ENCODE measurements at places on chromosomes 2 and 18.

- no peak for DNase-seq
Measured at GRCh38 chr2:126751477-126751876, 95.5 kb downstream of the GYPC start.

GRCh38 chr18:9885170-9886004 lies at the start of gene TXNDC2:
TSS of gene TXNDC2 (plus strand) at chr18:9885973. CDS start at chr18:9886681, 708 bp downstream.
- no peak for DNase-seq

DNA sequence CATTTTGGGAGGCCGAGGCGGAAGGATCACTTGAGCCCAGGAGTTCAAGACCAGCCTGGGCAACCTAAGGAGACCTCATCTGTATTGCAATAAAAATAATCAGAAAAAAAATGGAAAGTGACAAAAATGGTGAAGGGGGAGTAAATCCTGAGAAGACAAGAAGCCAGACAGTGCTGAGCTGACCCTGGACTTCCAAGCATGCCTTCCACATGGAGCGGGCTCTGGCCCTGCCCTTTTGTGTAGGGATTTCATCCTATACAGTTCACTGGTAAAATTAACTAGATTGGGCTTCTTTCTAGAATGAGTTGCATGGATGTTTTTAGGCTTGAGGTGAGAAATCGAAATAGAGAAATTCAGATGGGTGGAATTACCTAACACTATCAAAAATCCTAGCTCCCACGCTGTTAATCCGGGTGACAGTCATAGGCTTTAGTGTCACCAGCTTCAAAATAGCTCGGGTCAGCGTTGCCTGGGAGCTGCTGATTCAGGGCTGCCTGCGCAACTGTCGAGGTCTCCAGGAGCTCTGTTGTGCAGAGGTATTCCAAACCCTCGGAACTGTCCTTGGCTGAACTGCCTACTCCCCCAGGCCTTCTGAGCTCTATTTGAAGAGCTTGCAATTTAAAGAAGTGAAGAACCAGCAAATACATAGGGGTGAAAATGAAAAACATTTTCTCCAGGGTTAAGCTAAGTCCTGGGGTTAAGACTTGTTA lies 21.5 kb upstream of the ZNF532 start:
- DNase-seq, result no peak

GRCh38 chr2:182165202-182165601 lies 179.5 kb downstream of the PPP1R1C start:
- DNase-seq, result no peak

DNA sequence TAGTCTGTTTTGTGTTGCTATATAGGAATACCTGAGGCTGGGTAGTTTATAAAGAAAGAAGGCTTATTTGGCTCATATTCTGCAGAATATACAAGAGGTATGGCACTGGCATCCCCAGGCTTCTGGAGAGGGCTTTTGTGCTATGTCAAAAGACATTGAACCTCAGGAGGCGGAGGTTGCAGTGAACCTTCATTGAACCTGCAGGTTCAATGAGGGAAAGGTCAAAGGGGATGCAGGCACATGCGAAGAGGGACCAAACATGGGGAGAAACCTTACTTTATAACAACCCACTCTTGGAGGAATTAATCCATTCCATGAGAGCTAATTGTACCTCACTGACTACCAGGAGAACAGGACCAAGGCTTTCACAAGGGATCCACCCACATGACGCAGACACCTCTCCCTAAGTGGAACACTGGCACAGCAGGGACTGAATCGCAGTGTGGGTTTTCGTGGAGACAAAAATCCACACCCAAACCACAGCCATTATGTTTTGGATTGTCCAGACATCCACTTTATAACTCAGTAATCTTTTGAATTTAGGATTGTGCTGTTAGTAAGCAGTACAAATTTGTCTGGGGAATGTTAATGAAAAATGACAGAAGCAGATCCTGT lies 4.1 kb upstream of the SERPINB8 start:
- DNase-seq, result no peak

Data from spinal cord (tissue), 10 donors.